T-helper 17 cell (primary cell): ENCODE measurements at places on chromosomes 6 and 20.

- DNase-seq: no peak
Observed at GRCh38 chr6:94045099-94045829, 625.9 kb upstream of the EPHA7 start.

DNA sequence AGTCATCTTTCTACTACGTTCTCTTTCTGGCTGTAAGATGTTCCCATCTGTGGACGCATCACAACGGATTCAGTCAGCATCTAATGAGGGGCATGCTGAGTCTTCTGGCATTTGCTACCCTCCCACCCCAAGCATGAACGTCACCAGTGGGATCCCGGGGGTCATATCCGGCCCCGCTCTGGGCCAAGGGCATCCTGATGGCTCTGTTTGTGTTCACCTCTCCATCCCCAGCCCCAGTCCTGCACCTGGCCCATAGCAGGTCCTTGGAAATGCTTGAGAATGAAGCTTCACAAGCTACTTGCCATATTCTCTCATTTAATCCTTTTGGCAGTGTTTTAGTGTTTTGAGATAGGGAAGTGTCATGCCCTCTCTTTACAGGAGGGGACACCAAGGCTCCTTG lies 14.9 kb downstream of the APCDD1L start:
- DNase-seq: no peak

DNA sequence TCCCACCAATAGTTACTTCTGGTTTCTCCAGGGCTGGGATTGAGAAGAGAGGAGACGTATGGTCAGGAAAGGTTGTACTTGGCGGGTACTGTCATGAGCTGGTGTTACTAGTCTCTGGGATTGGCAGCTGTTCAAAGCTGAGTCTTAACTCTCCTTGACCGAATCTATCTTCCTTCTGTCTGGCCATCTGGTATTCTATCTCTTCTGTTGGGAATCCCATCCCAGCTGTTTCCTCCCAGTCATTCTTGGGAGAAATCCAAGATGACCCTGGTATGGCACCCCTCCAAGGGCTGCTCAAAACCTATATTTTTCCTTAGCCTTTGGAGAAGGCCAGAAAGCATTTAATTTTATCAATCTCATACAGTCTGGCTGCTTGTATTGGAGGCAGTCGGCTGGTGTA lies 287.0 kb upstream of the CHD6 start:
- no peak for DNase-seq

- DNase-seq: peak; percentile 54
Observed at GRCh38 chr6:2848851-2849250, 7.2 kb upstream of the SERPINB1 start.

DNA sequence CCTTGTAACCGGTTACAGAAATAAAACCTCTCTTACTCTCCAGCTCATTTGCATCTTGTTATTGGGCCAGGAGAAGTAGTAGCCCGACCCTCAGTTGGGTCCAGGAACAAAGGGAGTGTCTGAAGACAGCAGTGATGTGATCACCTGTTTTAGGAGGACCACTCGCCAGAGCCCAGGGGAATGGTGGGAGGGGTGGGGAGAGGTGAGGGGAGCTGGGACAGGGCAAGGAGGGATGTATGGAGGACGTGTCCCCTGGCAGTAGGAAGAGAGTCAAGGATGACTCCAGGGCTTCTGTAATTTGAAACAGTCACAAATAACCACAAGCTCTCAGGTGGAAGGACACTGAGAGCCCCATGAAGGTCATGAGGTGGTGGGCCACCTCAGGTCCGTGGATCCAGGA lies 1.4 kb upstream of the PCMTD2 start:
- DNase-seq: no peak

GRCh38 chr6:135884136-135884535 lies 32.6 kb downstream of the PDE7B start:
- DNase-seq: no peak

- no peak for DNase-seq
Observed at GRCh38 chr20:60122671-60123070, 164.4 kb downstream of the CDH26 start.

- no peak for DNase-seq
Observed at GRCh38 chr20:10812759-10813327, 139.0 kb upstream of the JAG1 start.

GRCh38 chr6:12291071-12291838 lies 1.1 kb downstream of the EDN1 start:
- DNase-seq: no peak

- DNase-seq: no peak
Observed at GRCh38 chr20:25378189-25378883, 12.3 kb downstream of the ABHD12 start.

GRCh38 chr6:6592826-6593475 lies 4.4 kb downstream of the LY86 start:
- no peak for DNase-seq

DNA sequence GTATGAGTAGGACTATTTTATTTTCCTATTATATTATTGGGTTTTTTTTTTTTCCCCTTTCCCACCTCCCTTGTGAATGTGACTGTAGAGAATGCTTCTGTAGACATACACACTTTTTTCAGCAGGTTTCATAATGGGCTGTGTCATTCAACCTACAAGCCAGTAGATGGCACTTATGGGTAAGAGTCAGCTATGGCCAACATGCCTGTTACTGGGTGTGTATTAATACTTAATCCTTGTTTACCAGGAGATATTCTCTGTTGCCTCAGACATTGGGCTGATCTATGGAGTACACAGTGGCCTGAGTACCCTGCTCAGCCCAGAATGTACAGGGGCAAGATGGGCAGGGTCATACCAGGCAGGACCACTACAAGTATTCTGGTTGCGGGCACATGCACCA lies 382.5 kb downstream of the EPHA7 start:
- DNase-seq: no peak

DNA sequence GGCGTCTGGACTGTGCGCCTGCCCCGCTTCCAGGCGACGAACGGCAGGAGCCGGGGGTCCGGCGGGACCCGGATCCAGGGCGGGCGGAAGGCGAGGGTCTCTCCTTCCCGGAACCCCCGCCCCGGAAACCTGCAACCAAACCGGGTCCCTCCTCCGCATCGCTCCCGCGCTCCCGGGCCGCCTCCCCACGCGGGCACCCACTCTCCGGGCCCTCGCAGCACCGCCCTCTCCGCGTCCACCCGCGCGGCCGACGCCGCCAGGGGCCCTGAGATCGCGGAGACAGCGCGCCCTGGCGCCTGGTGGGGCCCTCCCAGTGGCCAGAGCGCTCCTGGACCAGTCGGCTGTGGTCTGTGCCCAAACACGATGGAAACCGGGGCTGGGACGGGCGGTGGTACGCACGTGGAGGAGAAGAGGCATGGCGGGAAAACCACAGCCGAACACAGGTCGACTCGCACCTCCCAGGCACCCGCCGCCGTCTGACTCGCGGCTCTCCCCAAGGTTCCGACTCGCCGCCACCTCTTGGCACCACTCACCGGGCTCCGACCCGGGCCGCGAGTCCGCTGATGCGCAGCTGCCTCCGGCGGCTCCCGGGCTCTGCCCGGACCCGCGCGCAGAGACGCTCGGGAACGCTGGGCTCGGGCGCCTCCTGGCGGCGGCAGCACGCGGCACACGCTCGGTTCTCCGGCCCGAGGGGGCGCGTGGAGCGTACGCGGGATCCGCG lies 7.9 kb downstream of the NKX2-2 start:
- peak; percentile 73 for DNase-seq

DNA sequence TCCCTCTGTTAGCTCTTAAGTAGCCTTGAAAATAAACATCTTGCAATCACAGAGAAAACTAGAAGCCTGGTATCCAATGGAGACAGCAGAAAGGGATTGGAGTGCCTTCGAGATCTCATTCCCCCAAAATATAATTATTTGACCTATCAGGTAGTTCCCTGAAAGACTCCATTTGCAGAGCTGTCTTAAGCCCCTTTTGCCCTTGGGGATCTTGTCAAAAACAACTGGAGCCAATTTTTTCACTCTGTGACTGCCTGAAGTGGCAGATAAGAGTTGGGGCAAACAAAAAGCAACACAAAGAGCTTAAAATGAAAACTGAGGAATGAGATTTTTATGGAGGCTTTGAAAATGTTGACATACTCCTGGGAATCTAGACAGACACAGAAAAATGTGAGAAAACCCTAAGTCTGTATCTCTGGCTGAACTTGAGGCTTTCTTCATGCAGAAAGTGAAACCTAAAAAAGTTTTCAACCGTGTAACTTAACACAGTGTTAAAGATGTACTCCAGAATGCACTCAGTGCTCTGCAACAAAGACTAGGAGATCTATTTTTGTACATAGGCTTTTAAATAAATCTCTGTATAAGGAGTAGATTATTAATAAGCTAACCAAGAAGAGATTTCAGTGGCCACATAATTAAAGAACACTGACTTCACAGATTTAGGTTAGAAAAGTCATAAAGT lies 971.1 kb upstream of the MAN1A1 start:
- DNase-seq: no peak

GRCh38 chr20:57697543-57697942 lies 12.3 kb downstream of the PMEPA1 start:
- DNase-seq: no peak

GRCh38 chr6:34338811-34339210 lies 53.7 kb downstream of the NUDT3 start:
- DNase-seq: no peak

DNA sequence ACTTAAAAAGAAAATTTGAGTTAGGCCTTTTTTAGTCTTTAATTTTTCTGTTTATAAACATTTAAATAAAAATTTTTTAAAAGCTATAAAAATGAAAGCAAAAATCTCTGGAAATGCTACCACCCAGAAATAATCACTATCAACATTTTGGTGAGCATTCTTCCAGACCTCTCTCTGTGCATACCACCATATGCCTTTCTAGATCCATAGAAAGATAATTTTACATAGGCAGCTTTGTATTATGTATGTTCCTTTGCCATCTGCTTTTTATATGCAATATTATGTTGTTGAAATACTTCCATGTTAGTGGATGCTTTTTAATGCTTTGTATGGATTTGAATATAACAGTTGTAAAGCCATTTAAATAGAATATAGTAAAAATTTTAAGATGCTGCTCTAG lies 496.7 kb upstream of the HTR1E start:
- DNase-seq: no peak

GRCh38 chr20:22999756-23000155 lies 35.4 kb upstream of the SSTR4 start:
- DNase-seq: no peak

DNA sequence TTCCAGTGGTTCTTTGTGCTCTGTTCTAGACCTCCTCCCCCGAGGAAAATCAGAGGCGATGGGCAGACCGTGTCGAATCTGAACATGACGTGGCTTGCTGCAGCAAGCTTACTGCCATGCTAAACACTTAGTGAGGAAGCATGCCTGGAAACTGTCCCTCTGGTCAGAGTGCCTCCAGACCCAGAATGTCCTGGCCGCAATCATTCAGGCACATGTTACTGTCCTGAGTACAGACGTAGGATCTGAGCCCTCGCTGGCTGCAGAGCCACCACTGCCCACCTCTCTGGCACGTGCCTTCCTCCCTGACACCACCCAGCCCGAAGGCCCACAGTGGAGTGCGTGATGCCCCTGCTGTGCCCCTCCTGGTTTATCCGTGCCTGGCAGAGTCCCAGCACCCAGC lies 163.6 kb downstream of the SYNDIG1 start:
- DNase-seq: no peak

DNA sequence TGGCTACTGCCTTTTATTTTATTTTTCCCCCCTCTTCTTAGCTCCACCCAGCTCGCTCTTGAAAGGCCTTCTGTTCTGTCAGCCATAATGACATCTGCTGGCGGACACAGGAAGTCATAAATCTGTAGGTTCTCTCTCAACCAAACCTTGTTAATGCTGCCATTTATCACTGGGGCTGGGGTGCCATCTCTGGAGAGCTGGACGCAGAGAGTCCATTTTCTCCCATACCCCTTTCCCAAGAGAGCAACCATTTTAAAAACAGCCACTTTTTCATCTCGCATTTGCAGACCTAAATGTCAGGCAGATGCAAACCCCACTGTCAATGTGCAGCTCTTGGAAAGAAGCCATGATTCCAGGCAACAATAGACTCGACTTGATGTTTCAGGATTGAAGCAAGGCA lies 13.0 kb upstream of the TSHZ2 start:
- DNase-seq: no peak

DNA sequence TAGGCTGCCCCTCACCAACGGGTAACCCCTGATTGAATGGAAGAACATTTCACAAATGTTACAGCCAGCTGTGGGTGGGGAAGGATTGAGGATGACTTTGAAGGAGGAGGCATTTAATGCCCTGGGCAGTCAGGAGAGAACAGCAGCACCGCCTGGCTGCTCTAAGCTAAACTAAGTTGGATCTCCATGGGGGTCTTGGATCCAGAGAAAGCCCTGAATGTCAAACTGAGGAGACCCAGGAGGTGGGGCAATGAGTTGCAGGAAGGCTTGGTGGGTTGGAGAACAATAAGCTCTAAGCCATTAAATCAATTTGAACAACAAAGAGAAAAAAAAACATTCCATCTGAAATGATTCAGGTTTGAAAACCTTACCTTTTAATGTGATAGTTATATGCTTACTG lies 35.4 kb downstream of the TMX4 start:
- no peak for DNase-seq

DNA sequence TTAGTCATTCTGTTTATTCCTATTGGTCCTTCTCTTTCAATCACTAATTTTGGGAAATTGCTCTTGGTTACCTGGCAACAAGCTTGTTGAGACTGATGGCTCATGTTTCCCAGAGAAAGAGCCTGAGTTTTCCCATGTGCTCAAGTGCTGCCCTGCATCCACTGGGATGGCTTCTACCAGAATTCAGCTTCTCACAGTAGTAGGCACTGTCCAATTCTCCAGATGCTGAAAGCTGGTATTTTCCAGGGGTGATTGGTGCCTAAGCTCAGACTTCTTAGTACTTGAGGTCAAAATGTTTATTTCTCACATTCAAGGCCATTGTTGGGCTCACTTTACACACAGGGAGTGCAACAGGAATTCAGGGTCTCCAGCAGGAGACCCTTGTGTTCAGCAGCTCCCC lies 29.1 kb upstream of the SLC2A12 start:
- no peak for DNase-seq

DNA sequence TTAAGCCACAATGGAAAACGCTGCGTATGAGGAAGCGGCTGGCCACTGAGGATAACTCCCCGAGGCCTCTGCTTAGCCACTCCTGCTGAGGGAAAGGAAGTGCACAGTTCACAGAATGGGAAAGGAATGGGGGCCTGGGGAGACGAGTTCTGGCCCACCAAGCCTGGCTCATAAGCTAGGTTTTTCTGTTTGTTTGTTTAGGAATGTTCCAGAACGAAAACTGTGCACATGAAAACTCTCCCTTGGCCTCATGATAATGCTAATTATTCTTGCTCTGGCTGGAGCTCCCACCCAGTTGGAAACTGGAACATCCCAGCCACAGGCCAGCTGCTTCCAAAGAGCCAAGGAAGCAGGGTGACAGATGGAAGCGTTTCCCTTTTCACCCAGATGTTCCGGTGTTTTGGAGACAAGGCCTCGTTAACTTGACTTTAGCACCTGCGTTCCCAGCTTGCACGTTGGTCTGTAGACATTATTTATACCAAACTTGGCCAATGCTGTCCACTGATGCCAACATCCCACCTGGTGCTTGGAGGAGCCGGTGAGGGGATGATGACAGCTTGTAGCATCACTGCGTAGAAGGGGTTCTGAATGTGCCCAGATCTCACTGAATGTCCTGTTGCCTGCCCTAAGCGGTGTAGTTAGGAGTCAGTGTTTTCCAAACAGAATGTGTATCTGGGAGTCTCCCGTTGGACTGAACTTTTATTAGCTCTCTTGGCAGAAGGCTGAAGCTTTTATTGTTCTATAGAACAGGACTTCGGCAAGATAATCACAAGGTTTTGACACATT lies 34.5 kb downstream of the APCDD1L start:
- no peak for DNase-seq
